ENCODE measurements at places on chromosomes 5 and 9. TPM values are rescaled to one million over a fixed set of nuclear protein-coding genes. Genes with fewer than 3 reads are reported as not detected.

Gene ORM2
- not detected for total RNA-seq

Gene GZMA
- 2.4 TPM for total RNA-seq

DNA sequence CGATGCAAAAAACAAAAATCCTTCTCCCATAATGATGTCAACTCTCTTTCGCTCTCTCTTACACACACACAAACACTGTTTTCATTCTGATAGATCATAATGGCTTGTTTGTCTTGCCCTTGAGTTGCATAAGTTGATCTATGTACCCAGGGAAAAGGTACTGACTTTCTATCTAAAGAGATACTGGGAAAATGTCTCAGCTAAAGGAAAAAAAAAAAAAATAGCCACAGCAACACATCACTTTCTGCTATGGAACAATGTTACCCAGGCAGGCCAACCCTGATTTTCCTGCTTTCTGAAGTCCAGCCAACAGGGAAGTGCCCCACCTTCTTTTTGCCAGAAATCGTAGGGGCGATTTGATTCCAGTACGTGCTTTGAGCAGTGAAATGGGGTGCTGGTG is 212.6 kb upstream of the ACTBL2 start:
- DNase-seq = no peak
- peaks cover 4% of the 10 kb centered on the region for H3K4me1 ChIP-seq
- H3K27me3 ChIP-seq = no peaks in the 10 kb centered on the region

Gene SH3TC2
- total RNA-seq = not detected

DNA sequence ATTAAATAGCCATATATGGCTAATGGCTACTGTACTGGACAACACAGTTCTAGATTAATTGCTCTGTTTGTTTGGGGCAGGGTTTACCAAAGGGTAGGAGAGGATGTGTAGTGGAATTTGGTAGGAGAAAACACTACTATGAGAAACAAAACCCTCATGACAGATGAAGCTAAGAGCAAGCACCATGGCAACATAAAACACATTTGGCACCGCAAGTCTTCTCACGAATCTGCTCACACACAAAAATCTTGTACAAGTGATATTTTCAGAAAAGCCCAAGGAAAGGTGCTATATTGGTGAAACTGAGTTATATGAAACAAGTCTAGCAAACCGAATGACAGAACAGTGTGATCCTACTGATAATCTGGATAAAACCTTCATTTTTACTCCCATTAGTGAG is 38.5 kb downstream of the CSF2 start:
- no peaks in the 10 kb centered on the region for H3K27me3 ChIP-seq
- H3K4me3 ChIP-seq = peak overlapping the region; percentile 13
- no peak for DNase-seq
- H3K27ac ChIP-seq = peak overlapping the region; percentile 52

DNA sequence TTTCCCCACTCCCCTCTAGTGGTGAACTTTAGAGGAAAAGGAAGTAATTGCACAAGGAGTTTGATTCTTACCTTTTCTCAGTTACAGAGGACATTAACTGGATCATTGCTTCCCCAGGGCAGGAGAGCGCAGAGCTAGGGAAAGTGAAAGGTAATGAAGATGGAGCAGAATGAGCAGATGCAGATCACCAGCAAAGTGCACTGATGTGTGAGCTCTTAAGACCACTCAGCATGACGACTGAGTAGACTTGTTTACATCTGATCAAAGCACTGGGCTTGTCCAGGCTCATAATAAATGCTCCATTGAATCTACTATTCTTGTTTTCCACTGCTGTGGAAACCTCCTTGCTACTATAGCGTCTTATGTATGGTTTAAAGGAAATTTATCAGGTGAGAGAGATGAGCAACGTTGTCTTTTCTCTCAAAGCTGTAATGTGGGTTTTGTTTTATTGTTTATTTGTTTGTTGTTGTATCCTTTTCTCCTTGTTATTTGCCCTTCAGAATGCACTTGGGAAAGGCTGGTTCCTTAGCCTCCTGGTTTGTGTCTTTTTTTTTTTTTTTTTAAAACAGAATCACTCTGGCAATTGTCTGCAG is 25.3 kb downstream of the SLC22A5 start:
- H3K36me3 ChIP-seq = no peaks in the 10 kb centered on the region
- H3K4me1 ChIP-seq = peaks cover 67% of the 10 kb centered on the region
- no peak for DNase-seq
- H3K4me3 ChIP-seq = no peak overlapping the region

DNA sequence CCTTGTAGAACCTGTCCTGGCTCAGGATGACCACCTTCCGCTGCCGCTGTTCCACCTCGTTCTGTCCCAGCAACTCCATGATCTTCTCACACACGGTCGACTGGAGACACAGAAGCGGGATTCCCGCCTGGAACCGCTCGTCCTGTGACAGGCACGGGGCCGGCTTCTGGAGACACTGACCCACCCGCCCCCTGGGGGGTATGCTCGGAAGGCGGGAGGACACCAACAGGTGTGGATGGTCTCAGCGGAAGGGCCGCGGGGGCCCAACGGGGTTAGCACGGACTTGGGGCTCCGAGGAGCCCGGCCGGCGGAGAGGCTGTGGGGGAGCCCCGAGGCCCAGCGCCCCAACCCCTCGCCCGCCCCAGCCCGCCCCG is 530 bp downstream of the UCK1 start:
- DNase-seq = peak; percentile 33
- H3K27me3 ChIP-seq = no peaks in the 10 kb centered on the region
- H3K4me1 ChIP-seq = peaks cover 27% of the 10 kb centered on the region
- H3K4me3 ChIP-seq = peak overlapping the region; percentile 78
- H3K36me3 ChIP-seq = peaks cover 19% of the 10 kb centered on the region

- H3K27ac ChIP-seq = no peak overlapping the region
- H3K4me3 ChIP-seq = no peak overlapping the region
- peaks cover 2% of the 10 kb centered on the region for H3K4me1 ChIP-seq
- no peak for DNase-seq
- H3K36me3 ChIP-seq = no peaks in the 10 kb centered on the region
- H3K27me3 ChIP-seq = peaks cover 3% of the 10 kb centered on the region
Observed at GRCh38 chr5:39342460-39342859, 21.8 kb downstream of the C9 start.

DNA sequence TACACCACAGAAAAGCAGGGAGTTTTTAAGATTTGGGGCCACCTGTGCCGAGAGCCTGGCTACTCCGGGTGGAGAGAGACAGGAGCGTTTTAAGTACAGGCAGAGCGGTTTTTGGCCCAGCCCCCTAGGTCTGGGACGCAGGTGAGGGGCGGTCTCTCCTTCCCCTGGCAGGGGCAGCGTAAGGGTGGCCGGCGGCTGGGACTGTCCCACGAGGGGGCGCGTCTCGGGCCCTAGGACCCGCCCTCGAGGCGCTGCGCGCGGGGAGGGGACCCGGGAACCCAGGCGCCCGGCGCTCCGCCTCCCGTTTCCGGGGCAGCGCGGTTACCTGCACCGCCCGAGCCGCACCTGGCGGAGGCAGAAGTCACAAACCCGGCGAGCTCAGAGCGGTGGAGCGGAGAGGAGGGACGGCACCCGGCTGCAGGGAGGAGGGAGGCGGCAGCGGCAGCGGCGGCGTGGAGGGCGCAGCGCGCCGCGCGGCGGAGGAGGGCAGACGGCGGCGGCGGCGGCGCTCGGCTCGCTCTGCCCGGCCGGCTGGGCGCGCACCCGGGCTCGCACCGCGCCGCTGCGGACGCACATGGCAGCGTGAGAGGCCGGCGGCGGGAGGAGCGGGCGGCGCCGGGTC is at the start of gene WWC1:
WWC1 (plus strand) TSS at position 304 of the 622 bp plus-strand sequence. CDS start 508 bp downstream, outside the sequence.
- no peak within 1 kb of the TSS for H3K27ac ChIP-seq
- peaks cover 37% of the 10 kb centered on the region for H3K27me3 ChIP-seq
- DNase-seq = peak; percentile 75
- H3K36me3 ChIP-seq = no peaks in the 10 kb centered on the region
- H3K4me1 ChIP-seq = peaks cover 20% of the 10 kb centered on the region

Gene ARID3C
- total RNA-seq = 0.66 TPM

Gene CCL21
- total RNA-seq = not detected

GRCh38 chr5:178150977-178151734 is 2.5 kb downstream of the NHP2 start:
- DNase-seq = no peak
- no peaks in the 10 kb centered on the region for H3K27me3 ChIP-seq
- no peak overlapping the region for H3K4me3 ChIP-seq
- H3K4me1 ChIP-seq = peaks cover 53% of the 10 kb centered on the region

GRCh38 chr9:124879226-124879625 is 17.3 kb downstream of the ARPC5L start:
- H3K27me3 ChIP-seq = no peaks in the 10 kb centered on the region
- peaks cover 5% of the 10 kb centered on the region for H3K4me1 ChIP-seq
- no peak overlapping the region for H3K4me3 ChIP-seq
- DNase-seq = no peak

DNA sequence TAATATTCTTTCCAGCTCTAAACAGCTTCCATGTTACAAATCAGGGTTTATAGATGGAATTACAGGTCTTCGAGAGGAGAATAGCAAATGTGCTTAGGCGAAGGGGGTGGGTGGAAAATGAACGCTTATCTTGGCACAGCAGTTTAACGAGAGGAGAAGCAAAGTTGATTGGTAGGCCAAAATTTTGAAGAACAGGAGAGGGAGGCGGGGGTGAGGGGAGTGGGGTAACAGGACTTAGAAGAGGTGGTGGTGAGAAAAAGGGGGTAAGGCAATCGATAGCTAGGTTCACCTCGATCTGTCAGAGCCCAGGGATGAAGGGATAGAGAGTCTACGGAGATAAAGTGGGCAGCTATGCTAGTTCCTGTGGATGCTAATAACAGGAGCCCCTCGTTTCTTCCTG is 764 bp downstream of the ANKRA2 start:
- peak overlapping the region; percentile 93 for H3K4me3 ChIP-seq
- peak overlapping the region; percentile 100 for H3K27ac ChIP-seq
- peaks cover 33% of the 10 kb centered on the region for H3K4me1 ChIP-seq
- H3K36me3 ChIP-seq = peaks cover 15% of the 10 kb centered on the region
- peak; percentile 41 for DNase-seq
- H3K27me3 ChIP-seq = no peaks in the 10 kb centered on the region

DNA sequence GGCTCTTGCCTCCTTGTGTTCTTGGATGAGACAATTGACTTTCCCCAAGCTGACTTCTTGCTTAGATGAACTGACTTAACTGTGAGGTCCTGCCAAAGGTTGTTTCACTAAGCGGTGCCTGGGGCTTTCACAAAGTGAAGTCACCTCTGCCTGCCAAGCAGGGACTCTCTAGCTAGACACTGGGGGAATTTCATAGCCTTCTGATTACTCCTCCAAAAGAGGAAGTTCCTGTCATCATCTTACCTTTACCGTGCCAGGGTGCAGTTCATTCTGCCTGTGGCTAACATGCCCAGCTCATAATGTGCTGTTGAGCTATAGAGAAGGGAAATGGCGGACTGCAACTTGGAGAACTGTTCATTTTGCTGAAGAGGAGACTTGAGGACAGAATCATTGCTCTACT is 472.0 kb upstream of the WWC1 start:
- H3K4me1 ChIP-seq = no peaks in the 10 kb centered on the region
- H3K4me3 ChIP-seq = no peak overlapping the region
- H3K27ac ChIP-seq = no peak overlapping the region

DNA sequence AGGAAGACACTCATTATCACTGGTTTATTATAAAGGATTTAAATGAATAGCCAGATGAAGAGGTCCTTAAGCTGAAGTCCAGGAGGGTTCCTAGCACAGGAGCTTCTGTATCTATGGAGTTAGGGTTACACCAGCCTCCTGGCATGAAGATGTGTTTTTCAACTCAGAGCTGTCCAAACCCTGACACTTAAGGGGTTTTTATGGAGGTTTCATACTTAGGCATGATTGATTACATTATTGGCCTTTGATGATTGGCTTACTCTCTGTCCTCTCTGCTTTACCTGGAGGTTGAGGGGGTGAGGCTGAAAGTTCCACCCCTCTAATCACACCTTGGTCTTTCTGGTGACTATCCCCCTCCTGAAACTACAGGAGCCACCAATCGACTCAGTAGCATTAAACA is 84.9 kb upstream of the ZNF169 start:
- H3K36me3 ChIP-seq = peaks cover 61% of the 10 kb centered on the region
- no peaks in the 10 kb centered on the region for H3K27me3 ChIP-seq
- peak overlapping the region; percentile 88 for H3K27ac ChIP-seq
- H3K4me3 ChIP-seq = no peak overlapping the region
- peaks cover 86% of the 10 kb centered on the region for H3K4me1 ChIP-seq

DNA sequence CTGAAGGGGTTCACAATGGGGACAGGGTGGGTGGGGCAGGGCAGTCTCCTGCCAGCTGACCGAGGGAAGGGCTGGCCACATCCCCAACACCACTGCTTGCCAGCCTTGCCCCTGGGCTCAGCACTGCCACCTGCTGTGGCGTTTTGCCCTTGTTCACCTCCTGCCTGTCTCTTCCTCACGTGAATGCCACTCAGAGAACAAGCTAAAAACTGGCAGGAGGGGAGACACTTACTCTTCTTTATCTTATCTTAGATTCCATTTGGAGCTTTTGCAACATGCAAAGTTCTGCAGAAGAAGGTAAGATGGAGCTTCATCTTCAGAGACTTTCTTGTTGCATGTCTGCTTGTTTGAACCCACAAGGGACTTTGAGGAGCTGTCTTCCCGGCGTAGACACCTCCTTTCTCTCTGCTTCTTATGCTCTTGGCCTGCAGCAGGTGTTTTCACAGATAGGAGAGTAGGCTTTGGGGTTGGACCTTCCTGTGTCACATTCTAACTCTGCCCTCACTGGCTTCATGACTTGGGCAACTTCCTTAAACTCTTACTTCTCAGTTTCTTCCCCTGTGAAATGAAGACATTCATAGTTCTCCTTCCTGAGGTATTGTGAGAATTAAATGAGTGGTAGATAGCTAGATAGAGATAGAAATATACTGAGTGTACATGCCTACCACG is 4.1 kb downstream of the LRSAM1 start:
- no peak overlapping the region for H3K27ac ChIP-seq
- DNase-seq = peak; percentile 64
- H3K4me3 ChIP-seq = no peak overlapping the region
- H3K4me1 ChIP-seq = peaks cover 5% of the 10 kb centered on the region
- H3K27me3 ChIP-seq = no peaks in the 10 kb centered on the region

- no peak overlapping the region for H3K4me3 ChIP-seq
- H3K27ac ChIP-seq = no peak overlapping the region
- DNase-seq = no peak
- H3K27me3 ChIP-seq = no peaks in the 10 kb centered on the region
- peaks cover 6% of the 10 kb centered on the region for H3K36me3 ChIP-seq
Observed at GRCh38 chr5:137856916-137857862, 10.5 kb upstream of the MYOT start.

DNA sequence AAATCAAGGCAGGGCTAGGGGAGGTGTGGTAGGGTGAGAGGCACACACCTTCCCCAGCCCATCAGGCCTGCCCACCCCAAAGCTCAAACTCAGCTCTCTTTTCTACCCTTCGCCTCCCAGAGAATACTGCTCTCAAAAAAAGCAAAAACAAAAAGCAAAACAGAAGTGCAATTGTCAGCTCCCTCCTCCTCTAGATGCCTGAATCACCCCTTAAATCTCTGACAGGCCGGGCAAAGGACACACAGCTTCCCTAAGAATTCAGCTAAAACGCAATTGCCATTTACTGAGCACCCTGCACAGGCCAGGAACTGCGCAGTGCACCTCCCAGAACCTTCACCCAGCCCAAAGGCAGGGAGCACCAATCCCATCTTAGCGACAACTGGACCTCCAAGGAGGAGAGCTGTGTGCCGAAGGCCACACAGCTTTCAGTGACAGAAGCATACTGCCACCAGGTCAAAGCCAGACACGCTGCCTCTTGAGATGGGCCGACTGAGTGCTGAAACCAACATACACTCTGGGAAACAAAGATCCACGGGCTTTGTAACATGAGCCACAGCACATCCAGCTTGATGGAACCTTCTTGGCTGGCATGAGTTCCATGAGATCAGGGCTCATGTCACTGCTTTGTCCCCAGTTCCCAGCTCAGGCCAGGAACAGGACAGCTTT is 53.4 kb upstream of the STXBP1 start:
- H3K4me1 ChIP-seq = peaks cover 33% of the 10 kb centered on the region
- no peak for DNase-seq
- no peaks in the 10 kb centered on the region for H3K27me3 ChIP-seq
- no peak overlapping the region for H3K27ac ChIP-seq
- H3K4me3 ChIP-seq = no peak overlapping the region

- peaks cover 4% of the 10 kb centered on the region for H3K27me3 ChIP-seq
- no peaks in the 10 kb centered on the region for H3K4me1 ChIP-seq
- H3K36me3 ChIP-seq = no peaks in the 10 kb centered on the region
Observed at GRCh38 chr9:109335929-109336328, 15.1 kb upstream of the EPB41L4B start.
